ENCODE measurements at places on chromosomes 1 and 21. TPM values are rescaled to one million over a fixed set of nuclear protein-coding genes. Genes with fewer than 3 reads are reported as not detected.

- DNase-seq: no peak
- H3K4me1 ChIP-seq: no peaks in the 10 kb centered on the region
- H3K27ac ChIP-seq: no peak overlapping the region
- no peaks in the 10 kb centered on the region for H3K27me3 ChIP-seq
- no peaks in the 10 kb centered on the region for H3K36me3 ChIP-seq
These were observed 94.0 kb downstream of the LRRC7 start for GRCh38 chr1:69661686-69662085.

DNA sequence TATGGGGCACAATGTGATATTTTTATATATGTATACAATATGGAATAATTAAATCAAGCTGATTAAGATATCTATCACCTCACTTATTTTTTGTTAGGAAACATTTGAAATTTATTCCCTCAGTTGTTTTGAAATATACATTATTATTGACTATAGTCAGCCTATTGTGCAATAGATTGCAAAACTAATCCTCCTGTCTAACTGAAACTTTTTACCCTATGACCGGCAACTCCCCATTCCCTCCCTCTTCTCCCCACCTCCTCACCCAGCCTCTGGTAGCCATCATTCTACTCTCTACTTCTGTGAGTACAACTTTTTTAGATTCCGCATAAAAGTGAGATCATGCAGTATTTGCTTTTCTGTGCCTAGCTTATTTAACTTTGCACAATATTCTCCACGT is 117.7 kb upstream of the SGIP1 start:
- peaks cover 10% of the 10 kb centered on the region for H3K4me1 ChIP-seq
- H3K4me3 ChIP-seq: no peak overlapping the region
- H3K27ac ChIP-seq: no peak overlapping the region
- H3K36me3 ChIP-seq: no peaks in the 10 kb centered on the region
- DNase-seq: no peak

DNA sequence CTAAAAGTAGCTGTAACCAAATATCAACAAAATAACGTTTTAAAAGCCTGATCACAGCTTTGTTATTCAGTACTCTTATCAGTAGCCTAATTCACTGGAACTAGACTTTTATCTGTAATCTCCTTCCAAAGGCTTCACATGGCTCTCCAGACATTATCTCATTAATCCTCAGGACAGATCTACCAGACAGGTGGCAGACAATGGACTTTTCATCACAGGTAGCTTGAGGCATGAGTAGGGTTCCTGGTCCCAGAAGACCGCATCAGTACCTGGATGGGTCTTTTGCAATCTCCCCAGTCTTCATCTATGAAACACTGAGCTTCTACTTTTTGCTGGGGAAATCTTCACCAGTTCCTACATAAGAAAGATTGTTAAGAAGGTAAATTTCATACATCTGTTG is 132.2 kb upstream of the FOXD3 start:
- no peak for DNase-seq
- no peak overlapping the region for H3K4me3 ChIP-seq

DNA sequence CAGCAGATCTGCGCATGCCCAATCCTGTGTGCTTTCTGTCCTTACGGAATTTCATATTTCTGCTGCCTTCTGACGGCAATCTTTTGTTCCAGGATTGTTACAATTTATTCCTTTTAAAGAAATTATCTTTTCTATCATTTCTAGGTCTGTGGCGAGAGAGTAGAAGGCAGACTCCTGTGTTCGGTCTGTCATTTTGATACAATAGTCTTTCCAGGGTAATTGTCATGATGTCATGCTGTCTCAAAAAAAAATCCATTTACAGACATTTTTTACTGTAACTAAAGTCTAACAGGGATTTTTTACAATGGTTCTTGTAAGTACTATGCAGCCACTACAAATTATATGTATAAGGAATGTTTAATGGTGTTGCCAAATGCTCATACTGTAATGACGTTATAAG is 9.0 kb upstream of the KRTAP7-1 start:
- no peak overlapping the region for H3K27ac ChIP-seq
- no peak overlapping the region for H3K4me3 ChIP-seq
- H3K36me3 ChIP-seq: no peaks in the 10 kb centered on the region
- H3K27me3 ChIP-seq: no peaks in the 10 kb centered on the region

GRCh38 chr1:12001249-12001917 is 17.9 kb upstream of the MIIP start:
- no peaks in the 10 kb centered on the region for H3K4me1 ChIP-seq
- H3K36me3 ChIP-seq: peaks cover 25% of the 10 kb centered on the region
- no peak overlapping the region for H3K27ac ChIP-seq
- H3K27me3 ChIP-seq: no peaks in the 10 kb centered on the region
- no peak overlapping the region for H3K4me3 ChIP-seq

- H3K4me1 ChIP-seq: no peaks in the 10 kb centered on the region
- no peaks in the 10 kb centered on the region for H3K27me3 ChIP-seq
- no peak overlapping the region for H3K27ac ChIP-seq
- DNase-seq: no peak
These were observed 165.8 kb upstream of the EDN2 start for GRCh38 chr1:41650028-41650880.

DNA sequence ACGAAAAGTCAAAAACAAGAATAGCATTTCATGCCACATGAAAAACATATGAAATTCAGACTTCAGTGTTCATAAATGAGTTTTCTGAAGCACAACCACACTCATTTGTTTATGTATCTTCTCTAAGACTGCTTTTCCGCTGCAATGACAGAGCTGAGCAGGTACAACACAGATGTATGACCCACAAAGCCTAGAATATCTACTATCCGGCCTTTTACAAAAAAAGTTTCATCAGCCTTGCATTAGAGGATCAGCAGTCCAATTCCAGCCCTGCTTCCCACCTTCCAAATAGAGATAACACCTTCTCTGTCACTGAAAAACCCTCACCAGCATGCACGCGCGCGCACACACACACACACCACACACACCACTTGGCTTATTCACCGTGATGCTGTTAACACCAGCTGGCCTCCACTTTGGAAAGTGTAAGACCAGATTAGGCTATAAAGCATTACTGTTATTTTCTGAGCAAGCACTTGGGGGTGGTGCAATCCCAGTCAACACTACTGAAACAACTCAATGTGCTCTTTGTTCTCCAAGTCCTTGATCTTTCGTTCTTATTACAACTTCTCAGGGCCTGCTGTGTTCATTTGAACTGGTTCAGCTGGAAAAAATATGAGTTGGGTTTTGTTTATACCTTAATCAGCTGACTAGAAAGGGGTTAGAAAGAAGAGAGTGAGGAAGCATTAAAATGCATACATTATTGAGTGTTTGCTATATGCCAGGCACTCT is 90.0 kb downstream of the GLUL start:
- H3K4me3 ChIP-seq: no peak overlapping the region
- DNase-seq: peak; percentile 57
- H3K27me3 ChIP-seq: no peaks in the 10 kb centered on the region
- peaks cover 31% of the 10 kb centered on the region for H3K4me1 ChIP-seq
- H3K27ac ChIP-seq: peak overlapping the region; percentile 43
- no peaks in the 10 kb centered on the region for H3K36me3 ChIP-seq

- H3K27ac ChIP-seq: no peak overlapping the region
- no peak overlapping the region for H3K4me3 ChIP-seq
- H3K4me1 ChIP-seq: no peaks in the 10 kb centered on the region
- DNase-seq: no peak
These were observed 59.4 kb downstream of the SLC30A7 start for GRCh38 chr1:100955322-100955721.

DNA sequence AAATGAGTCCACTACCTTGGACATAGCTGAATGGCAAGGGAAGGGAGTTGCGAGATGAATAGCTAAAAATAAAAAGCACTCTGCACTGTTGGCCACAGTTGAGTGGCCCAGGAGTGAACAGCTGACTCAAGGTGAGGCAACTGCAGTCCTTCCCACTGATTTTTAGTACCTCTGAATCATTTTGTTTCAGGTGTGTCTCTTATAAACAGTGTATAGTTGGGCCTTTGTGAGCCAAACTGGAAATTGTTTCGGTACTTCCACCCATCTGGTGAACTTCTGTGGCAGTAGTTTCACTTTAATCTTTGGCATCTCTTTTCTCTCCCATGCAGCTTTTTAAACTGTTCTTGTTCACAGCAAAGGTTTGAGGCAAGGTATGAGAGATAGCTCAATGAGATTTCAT is 122.7 kb downstream of the VAV3 start:
- H3K36me3 ChIP-seq: no peaks in the 10 kb centered on the region
- no peak overlapping the region for H3K27ac ChIP-seq
- no peaks in the 10 kb centered on the region for H3K4me1 ChIP-seq
- DNase-seq: no peak

GRCh38 chr21:39016740-39017315 is 166.4 kb downstream of the PSMG1 start:
- no peak overlapping the region for H3K4me3 ChIP-seq
- no peak overlapping the region for H3K27ac ChIP-seq
- H3K36me3 ChIP-seq: no peaks in the 10 kb centered on the region
- H3K27me3 ChIP-seq: no peaks in the 10 kb centered on the region
- no peak for DNase-seq

DNA sequence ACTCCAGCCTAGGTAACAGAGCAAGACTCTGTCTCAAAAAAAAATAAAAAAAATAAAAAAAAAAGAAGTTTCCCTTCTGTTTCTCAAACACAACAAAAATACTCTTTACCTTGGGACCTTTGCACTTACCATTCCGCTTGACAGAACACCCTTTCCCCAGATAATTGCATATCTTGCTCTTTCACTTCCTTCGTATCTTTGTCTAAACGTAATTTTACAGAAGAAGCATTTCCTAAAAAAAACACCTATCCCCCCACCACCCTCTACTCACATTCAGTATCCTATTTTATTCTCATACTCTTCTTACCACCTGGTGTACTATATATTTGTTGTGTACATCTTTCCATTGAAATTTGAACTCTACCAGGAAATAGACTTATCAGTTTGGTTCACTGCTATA is 32.7 kb downstream of the ASH1L start:
- no peak overlapping the region for H3K4me3 ChIP-seq
- H3K4me1 ChIP-seq: peaks cover 8% of the 10 kb centered on the region
- H3K27ac ChIP-seq: no peak overlapping the region
- no peak for DNase-seq
- H3K27me3 ChIP-seq: no peaks in the 10 kb centered on the region

DNA sequence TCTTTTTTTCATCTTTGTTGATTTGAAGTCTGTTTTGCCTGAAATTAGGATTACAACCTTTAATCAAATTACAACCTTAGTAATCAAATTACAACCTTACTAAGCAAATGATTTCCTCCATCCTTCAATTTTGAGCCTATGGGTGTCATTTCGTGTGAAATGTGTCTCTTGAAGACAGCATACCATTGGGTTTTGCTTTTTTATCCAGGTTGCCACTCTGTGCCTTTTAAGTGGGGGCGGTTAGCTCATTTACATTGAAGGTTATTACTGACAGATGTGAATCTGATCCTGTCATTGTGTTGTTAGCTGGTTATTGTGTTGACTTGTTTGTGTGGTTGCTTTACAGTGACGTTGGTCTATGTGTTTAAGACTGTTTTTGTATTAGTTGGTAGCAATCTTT is 74.8 kb upstream of the BCL9 start:
- no peak overlapping the region for H3K27ac ChIP-seq
- H3K4me1 ChIP-seq: no peaks in the 10 kb centered on the region
- H3K4me3 ChIP-seq: no peak overlapping the region
- H3K36me3 ChIP-seq: no peaks in the 10 kb centered on the region

GRCh38 chr1:71269179-71269578 is 188.3 kb upstream of the ZRANB2 start:
- no peaks in the 10 kb centered on the region for H3K36me3 ChIP-seq
- DNase-seq: no peak
- no peak overlapping the region for H3K4me3 ChIP-seq
- no peaks in the 10 kb centered on the region for H3K4me1 ChIP-seq
- no peaks in the 10 kb centered on the region for H3K27me3 ChIP-seq

GRCh38 chr1:104132382-104132973 is 382.8 kb downstream of the AMY1C start:
- H3K27me3 ChIP-seq: no peaks in the 10 kb centered on the region
- no peak overlapping the region for H3K27ac ChIP-seq
- H3K4me3 ChIP-seq: no peak overlapping the region
- peak; percentile 8 for DNase-seq

- DNase-seq: peak; percentile 86
- peaks cover 43% of the 10 kb centered on the region for H3K36me3 ChIP-seq
- H3K4me1 ChIP-seq: peaks cover 27% of the 10 kb centered on the region
- peak overlapping the region; percentile 87 for H3K4me3 ChIP-seq
- peak overlapping the region; percentile 98 for H3K27ac ChIP-seq
These were observed 27.8 kb upstream of the RNF187 start for GRCh38 chr1:228459091-228459993.

- H3K36me3 ChIP-seq: peaks cover 39% of the 10 kb centered on the region
- H3K4me3 ChIP-seq: no peak overlapping the region
- H3K27ac ChIP-seq: no peak overlapping the region
- H3K27me3 ChIP-seq: no peaks in the 10 kb centered on the region
- peaks cover 63% of the 10 kb centered on the region for H3K4me1 ChIP-seq
- no peak for DNase-seq
These were observed 2.2 kb upstream of the CRYBG2 start for GRCh38 chr1:26356106-26356505.

GRCh38 chr1:96090134-96090533 is 631.5 kb upstream of the PTBP2 start:
- no peaks in the 10 kb centered on the region for H3K4me1 ChIP-seq
- H3K4me3 ChIP-seq: no peak overlapping the region
- no peaks in the 10 kb centered on the region for H3K27me3 ChIP-seq
- no peak for DNase-seq

DNA sequence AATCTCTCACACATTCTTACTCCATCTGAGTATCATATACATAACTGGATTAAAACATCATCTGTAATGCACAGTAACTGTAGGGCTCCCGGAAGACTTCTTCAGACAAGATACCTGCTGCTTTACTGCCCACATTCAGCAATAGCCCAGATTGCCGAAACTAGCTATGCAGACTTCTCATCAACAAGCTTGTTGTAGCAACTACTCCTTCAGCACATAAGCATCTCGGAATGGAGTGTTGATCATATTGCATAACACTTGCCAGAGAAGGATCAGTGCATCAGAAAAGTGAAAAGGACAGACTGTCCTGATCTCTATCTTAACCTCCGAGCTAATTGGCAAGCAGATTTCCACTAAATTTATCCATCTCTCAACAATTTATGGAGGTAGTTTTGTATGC is 354.6 kb upstream of the C1orf87 start:
- DNase-seq: no peak
- H3K27ac ChIP-seq: no peak overlapping the region
- no peaks in the 10 kb centered on the region for H3K27me3 ChIP-seq
- H3K4me3 ChIP-seq: no peak overlapping the region
- no peaks in the 10 kb centered on the region for H3K36me3 ChIP-seq

PRDM16 gene
- total RNA-seq: 0.09 TPM

AMY2A gene
- not detected for total RNA-seq

OLIG2 gene
- not detected for total RNA-seq

RPE65 gene
- total RNA-seq: not detected

ZNF683 gene
- total RNA-seq: not detected

SLC9C2 gene
- not detected for total RNA-seq

HTR6 gene
- total RNA-seq: not detected

FAM163A gene
- not detected for total RNA-seq

UMODL1 gene
- 0.22 TPM for total RNA-seq

RWDD3 gene
- total RNA-seq: 23.3 TPM

CITED4 gene
- total RNA-seq: 81.2 TPM

SNAP47 gene
- 39.4 TPM for total RNA-seq

RGL1 gene
- 2.7 TPM for total RNA-seq

RASAL2 gene
- 32.4 TPM for total RNA-seq

OVAAL gene
- total RNA-seq: not detected

ETS2 gene
- 63.3 TPM for total RNA-seq

RHCE gene
- not detected for total RNA-seq

Measured in Calu3 (cell line).